ENCODE measurements at places on chromosomes 4 and X. TPM values are rescaled to one million over a fixed set of nuclear protein-coding genes. Genes with fewer than 3 reads are reported as not detected.
A peak's percentile ranks its signal among the peaks of the same experiment; 100 is the strongest.

DNA sequence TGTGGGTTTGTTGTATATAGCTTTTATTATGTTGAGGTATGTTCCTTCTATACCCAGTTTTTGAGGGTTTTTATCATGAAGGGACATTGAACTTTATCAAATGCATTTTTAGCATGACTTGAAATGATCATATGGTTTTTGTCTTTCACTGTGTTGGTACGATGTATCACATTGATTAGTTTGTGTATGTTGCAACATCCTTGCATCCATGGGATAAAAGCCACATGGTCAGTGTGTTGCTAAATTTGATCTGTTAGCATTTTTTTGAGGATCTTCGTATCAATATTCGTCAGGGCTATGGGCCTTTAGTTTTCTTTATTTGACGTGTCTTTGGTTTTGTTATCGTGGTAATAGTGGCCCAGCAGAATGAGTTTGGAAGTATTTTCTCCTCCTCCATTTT is 11.3 kb upstream of the BLTP1 start:
- no peak for DNase-seq

GRCh38 chr4:148883891-148884290 is 441.7 kb upstream of the NR3C2 start:
- no peak for DNase-seq

- no peak for DNase-seq
These were observed 97.4 kb upstream of the PGRMC2 start for GRCh38 chr4:128384765-128385598.

- DNase-seq = no peak
These were observed 5.4 kb downstream of the CTBP1 start for GRCh38 chr4:1243451-1244080.

- DNase-seq = no peak
These were observed 238.4 kb upstream of the PSAPL1 start for GRCh38 chr4:7673121-7673520.

DNA sequence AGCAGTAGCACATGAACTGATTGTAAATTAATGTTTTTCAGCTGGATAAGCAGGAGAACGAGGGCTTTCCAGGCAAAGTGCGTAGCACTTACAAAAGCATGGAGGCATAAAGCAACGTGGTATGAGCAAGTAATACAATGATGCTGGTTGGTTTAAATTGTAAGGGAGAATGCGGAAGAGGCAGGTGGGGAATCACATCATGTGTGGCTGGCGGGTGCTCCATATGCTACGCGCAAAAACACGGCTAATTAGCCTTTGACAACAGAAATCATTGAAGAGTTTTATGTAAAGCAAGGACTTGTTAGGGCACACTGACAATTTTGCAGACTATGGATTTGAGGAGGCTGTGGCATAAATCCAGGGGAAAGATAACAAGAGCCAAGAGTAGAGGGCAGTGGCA is 14.6 kb downstream of the SYTL4 start:
- no peak for DNase-seq

GRCh38 chrX:36916941-36917340 is 91.2 kb upstream of the FAM47C start:
- no peak for DNase-seq

- no peak for DNase-seq
These were observed 151.0 kb downstream of the DCTD start for GRCh38 chr4:182765987-182766856.

DNA sequence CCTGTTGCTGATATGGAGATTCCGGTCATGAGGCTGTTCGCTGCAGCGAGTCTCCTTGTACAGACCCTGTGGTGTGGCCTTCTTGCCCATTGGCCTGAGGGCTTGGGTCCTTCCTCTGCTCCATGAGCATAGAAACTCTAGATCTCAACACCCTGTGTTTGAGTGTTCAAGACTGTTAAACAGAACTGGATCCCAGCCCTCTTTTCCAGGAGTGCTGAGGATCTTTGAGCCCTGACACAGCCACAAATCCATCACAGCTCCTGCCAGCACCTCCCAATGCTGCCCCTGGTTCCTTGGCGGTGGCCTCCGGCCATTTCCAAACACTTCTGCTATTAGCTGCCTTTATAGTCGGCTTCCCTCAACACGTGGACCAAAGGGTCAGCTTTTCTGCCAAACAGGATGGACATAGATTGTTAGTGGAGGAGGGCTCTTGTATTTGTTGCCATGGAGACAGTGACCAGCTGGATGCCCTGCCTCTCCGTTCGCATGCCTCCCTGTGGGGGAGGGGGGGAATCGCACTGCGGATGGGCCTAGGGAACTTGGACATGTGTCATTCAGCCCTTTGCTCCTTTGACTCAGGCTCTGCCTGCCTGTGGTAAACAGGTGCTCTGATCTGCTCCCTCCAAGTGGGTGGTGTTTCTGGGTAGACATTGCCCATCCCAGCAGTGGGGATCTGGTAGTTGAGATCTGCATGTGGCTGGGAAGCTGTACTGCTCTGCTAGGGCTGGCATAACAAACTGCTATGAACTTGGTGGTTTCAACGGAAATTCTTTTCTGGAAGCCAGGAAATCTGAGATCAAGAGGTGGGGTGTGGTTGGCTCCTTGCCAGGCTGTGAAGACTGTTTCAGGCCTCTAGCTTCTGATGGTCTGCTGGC is 6.9 kb upstream of the WDR1 start:
- peak; percentile 33 for DNase-seq

ARL9 gene
- total RNA-seq = 0.46 TPM

MSMO1 gene
- 30.0 TPM for total RNA-seq

- DNase-seq = no peak
These were observed 15.2 kb upstream of the HGFAC start for GRCh38 chr4:3426465-3427133.

GRCh38 chr4:28388471-28388870 is 1527.8 kb downstream of the STIM2 start:
- no peak for DNase-seq

Data from activated naive CD8-positive, alpha-beta T cell treated with anti-CD3 and anti-CD28 coated beads for 36 hours (primary cell).